NCI-H1092 (cell line): ENCODE measurements at places on chromosomes 13 and 19.

- no peak for DNase-seq
Observed at GRCh38 chr19:46529622-46530451, 34.2 kb upstream of the PNMA8B start.

GRCh38 chr13:113999618-113999910 is 25.7 kb upstream of the C13orf46 start:
- DNase-seq: no peak

DNA sequence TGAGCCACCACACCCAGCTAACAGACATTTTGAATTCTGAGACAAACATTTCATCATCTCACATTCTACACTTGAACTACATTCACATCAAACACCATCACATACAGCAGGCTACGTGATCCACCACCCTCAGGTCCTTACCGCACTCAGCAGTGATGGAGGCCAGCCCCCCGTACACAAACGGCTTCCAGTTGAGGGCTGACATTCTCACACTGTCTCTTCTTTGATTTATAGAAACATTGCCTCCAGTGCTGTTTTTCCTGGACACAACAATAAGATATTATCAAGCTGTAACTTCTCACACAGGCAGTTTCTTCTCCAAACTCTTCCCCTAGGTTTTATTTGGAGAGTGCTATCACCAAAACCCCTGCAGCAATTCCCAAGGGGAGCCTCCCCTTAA is 7.0 kb downstream of the SLC25A30 start:
- no peak for DNase-seq

DNA sequence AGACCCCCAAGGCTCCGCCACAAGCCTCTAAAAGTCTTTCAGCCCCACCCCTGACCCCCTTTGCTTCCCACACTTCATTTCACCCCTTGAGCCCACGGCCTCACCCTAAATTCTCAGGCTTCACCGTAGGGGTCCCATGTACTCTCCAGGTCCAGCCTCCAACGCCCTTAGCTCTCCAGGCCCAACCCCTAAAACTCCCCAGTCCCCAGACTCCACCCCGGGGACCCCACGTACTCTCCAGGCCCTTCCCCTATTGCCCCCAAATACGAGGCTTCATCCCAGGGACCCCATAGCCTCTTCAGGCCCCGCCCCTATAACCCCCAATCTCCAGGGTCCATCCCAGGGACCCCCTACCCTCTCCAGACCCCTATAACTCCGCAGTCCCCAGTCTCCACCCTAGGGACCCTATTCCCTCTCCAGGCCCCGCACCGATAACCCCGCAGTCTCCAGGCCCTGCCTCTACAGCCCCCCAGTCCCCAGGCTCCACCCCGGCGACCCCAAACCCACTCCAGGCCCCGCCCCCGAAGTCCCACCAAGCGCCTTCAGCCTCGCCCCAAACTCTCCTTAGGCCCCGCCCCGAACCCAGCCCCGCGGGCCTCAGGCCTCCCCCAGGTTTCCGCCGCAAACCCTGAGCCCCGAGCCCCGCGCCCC is 619 bp downstream of the MED16 start:
- no peak for DNase-seq

DNA sequence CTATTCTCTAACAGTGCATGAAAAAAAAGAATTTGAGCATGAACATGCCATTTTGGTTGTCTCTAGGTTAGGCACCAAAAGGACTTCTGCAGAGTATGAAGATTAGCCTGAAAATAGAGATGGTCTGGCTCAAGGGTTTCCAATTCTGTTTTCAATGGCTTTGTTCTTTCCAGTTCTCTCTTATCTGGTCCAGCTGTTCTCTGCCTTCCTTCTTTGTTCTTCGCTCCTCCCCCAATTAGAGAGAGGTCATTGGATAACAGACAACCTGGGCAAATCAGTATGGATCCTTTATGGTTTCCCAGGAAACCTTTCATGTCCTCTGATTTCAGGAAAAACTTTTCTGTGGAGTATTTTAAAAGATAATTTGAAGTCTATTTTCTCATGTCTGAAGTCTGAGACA is 623.4 kb downstream of the PCDH17 start:
- no peak for DNase-seq
